Activated T-cell treated with anti-CD3 and anti-CD28 coated beads, Interleukin-2, amount 50 U/mL, for 4 hours (primary cell): ENCODE measurements at places on chromosomes 11 and 22.

- no peak for DNase-seq
These were observed 1128.2 kb downstream of the BRD1 start for GRCh38 chr22:48699511-48699910.

GRCh38 chr11:65184146-65184545 lies 2.4 kb downstream of the CAPN1 start:
- DNase-seq = no peak

DNA sequence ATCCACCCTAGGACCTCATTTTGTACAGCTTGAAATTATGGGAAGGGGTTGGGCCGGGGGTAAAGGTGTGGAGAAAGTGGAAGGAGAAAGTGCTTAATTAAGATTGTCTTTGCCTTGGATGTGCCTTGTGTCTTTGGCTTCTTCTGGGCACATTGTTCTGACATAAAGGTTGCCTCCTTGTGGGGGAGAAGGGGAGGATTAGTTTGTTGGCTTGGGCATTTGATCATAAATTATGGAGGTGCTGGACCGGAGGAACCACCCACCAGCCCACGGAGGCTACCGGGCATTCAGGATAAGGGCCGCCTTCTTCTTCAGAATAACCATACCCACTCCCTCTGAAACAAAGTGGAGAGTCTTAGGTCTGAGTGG lies 1.3 kb downstream of the PAFAH1B2 start:
- DNase-seq = no peak

- DNase-seq = no peak
These were observed 43.0 kb downstream of the BTG4 start for GRCh38 chr11:111469200-111469599.

GRCh38 chr22:31836010-31836409 lies 82.2 kb downstream of the DEPDC5 start:
- no peak for DNase-seq

- DNase-seq = no peak
These were observed at the start of gene OR56B1 for GRCh38 chr11:5736396-5736795. OR56B1 (plus strand) TSS chr11:5736448; CDS start chr11:5736517, 69 bp downstream.

- DNase-seq = no peak
These were observed 1.8 kb downstream of the LDHAL6A start for GRCh38 chr11:18457450-18457849.

DNA sequence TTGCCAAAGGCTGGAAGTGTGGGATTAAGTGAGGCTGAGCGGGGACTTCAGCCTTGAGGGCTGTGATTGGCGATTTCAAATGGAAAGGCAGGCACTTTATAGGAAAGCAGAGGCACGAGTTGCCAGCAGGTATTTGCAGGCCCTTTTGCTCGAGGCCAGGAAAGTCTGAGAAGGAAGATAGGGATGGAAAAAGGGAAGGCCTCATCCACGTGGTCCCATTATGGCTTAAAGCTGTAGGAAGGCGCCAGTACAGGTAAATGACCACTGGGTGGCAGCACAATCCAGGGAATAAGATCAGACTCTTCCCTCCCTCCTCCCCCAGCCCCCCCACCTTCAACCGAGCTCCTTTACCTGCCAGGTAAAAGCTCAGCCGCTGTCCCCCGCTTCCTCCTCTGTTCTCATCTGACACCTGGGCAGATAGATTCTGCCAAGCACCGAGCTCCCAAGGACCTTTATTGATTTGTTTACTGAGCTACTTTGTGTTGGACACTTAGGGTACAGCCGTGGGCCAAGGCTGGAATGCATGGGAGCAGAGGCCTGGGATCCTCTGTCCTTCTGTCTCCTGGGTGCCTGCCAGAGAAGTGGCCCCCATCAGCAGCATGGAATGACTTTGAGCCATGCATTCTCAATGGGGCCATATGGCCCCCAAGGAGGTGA lies 7.5 kb downstream of the P2RX3 start:
- DNase-seq = peak; percentile 73

DNA sequence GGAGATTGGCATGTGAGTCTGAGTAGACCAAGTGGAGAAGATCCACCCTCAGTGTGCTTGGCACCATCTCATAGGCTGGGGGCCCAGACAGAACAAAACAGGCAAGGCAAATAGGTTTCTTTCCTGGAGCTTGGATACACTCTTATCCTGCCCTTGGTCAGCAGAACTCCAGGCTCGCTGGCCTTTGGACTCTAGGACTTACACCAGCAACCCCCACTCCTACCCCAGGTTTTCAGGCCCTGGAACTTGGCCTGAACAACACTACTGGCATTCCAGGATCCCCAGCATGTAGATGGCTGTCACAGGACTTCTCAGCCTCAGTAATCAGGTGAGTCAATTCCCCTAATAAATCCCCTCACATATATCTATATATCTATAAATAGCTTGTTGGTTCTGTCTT lies 637.7 kb downstream of the OPCML start:
- no peak for DNase-seq

- no peak for DNase-seq
These were observed 8.6 kb downstream of the TSSC4 start for GRCh38 chr11:2409126-2409525.

DNA sequence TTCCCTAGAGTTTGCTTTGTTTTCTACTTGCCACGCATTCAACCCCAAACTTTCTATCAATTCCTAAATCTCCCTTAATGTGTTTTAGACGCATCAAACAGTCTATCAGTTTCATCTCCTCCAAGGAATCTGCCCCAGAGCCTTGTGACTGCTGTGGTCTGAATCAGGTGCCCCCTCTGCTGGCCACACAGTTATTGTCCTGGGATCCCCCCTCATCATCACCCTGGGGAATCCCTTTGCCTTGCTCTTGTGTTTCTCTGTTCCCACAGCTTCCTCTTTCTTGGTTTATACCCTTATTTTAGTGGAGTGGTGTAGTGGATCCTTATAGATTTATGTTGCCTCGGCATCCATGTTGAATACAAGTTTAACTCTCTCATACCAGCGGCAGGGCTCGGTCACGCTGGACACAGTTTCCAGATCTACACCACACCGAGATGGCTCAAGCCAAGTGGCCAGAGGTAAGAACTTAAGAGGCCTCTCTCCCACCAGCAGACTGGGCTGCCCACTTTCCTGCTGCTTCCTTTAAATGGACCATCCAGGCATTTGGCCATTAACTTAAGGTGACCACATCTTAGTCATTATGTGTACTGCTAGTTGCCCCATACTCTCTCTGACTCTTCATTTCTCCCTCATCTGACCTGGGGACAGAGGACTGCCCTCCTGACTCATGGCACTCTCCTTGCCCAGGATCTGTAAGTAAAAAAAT lies 8.2 kb downstream of the UPB1 start:
- peak; percentile 64 for DNase-seq

DNA sequence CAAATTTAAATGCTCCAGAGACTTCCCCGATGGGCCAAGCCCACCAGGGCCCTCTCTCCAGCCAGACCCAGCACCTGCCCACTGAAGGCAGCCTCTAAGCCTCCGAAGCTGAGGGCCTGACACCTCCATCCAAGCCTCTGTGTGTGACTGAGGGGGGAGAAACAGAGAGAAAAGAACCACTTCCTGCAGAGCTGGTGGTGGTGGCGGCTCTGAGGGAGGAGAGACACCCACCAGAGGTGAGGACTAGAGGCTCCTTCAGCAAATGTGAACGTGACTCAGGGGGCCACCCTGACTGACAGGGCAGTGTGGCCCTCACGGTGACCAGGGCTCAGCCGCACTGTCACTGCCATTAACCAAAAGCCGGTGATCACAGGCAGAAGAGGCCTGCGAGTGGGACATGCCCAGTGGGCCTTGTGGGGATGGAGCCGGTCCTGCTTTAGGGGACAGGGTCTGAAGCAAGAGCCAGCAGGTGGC lies 31.0 kb upstream of the CD5 start:
- peak; percentile 50 for DNase-seq

GRCh38 chr11:129866311-129866710 lies 29.1 kb downstream of the NFRKB start:
- DNase-seq = no peak

- no peak for DNase-seq
These were observed 87.5 kb upstream of the RCN1 start for GRCh38 chr11:32003335-32003734.

- no peak for DNase-seq
These were observed 28.3 kb upstream of the TP53I11 start for GRCh38 chr11:44978961-44979331.

DNA sequence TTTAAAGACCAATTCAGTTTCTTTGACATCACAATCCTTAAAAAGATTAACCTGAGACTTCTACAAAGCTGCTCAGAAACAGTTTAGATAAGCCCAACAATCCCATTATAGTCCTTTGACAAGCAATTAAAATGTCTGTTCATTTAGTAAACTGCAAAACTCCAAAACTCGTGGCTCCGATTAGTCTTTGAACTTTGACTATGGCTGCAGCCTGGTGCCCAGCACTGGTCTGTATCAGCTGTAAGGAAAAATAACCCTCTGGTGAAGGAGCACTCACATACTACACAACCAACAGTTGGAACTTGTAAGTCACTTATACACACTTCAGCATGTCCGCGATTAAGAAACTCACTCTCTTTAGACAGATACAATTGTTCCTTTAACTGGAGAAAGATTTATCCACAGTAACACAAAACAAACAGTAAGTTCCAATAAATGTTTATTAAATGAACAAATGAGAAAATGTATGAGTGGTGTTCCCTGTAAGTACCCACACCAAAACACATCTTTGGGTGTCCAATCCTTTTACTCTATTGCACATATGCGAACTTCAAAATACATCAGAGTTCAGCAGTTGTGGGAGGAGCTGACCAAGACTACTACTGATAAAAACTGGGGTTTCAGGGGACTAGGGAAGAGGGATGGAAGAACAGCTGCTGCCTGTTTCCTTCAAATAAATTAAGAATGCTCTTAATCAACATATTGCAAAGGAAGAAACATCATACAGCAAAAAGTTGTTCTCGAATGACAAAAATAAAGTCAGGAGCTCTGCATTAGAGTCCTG lies 36.4 kb downstream of the PITPNB start:
- no peak for DNase-seq

GRCh38 chr22:47270463-47271135 lies 508.1 kb downstream of the TBC1D22A start:
- no peak for DNase-seq

DNA sequence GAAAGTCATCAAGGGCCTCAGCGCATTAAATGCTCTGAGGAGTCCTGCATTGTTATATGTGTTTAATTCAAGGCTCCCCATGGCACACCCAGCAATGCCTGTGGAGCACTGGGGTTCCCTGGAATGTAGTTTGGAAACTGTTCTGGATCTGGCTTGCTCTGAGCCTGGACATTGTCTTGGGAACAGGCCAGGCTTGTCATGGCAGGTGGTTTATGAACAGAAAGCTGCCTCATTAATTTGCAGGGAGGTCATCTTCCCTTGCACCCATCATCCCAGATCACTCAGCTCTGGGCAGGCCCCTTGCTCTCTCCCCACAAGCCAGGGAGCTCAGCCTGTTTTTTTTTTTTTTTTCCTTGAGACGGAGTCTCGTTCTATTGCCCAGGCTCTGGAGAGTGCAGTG lies 32.9 kb downstream of the RPS6KA4 start:
- no peak for DNase-seq

DNA sequence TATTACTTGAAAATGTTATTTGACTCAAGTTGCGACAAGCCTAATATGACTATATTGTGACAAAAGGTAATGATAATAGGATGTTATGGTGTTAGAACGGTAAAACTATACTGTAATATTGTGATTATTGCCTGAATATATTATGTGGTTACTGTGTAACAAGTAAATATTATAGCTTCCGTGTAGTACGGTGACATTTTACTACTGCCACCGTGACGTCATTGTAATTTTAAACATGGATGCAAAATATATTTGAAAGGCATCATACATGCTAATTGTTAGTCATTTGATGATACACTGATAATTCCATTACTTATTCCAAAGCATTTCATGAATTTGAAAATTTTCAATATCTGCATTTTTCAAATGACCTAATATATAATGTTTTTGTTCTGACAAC lies 2.5 kb downstream of the ELP4 start:
- no peak for DNase-seq

GRCh38 chr11:8041576-8041975 lies 39.4 kb upstream of the TUB start:
- DNase-seq = no peak

- DNase-seq = no peak
These were observed 52.2 kb downstream of the PRDM10 start for GRCh38 chr11:129950101-129951091.

DNA sequence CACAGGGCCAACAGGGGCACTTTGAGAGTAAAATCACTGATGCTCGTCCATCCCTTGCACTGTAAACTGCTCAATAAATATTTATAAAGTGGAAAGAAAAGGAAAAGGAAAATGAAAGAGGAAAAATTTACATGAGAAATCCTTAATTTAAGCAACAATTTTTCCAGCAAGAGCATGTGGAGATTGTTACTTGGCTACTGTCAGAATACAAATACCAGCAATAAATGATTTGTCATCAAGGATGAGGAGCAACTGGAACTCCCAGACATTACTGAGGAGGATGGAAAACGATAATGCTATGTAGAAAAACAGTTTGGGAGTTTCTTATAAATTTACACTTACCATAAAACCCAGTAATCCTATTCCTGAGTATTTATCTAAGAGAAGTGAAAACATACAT lies 123.0 kb downstream of the SGSM3 start:
- no peak for DNase-seq

DNA sequence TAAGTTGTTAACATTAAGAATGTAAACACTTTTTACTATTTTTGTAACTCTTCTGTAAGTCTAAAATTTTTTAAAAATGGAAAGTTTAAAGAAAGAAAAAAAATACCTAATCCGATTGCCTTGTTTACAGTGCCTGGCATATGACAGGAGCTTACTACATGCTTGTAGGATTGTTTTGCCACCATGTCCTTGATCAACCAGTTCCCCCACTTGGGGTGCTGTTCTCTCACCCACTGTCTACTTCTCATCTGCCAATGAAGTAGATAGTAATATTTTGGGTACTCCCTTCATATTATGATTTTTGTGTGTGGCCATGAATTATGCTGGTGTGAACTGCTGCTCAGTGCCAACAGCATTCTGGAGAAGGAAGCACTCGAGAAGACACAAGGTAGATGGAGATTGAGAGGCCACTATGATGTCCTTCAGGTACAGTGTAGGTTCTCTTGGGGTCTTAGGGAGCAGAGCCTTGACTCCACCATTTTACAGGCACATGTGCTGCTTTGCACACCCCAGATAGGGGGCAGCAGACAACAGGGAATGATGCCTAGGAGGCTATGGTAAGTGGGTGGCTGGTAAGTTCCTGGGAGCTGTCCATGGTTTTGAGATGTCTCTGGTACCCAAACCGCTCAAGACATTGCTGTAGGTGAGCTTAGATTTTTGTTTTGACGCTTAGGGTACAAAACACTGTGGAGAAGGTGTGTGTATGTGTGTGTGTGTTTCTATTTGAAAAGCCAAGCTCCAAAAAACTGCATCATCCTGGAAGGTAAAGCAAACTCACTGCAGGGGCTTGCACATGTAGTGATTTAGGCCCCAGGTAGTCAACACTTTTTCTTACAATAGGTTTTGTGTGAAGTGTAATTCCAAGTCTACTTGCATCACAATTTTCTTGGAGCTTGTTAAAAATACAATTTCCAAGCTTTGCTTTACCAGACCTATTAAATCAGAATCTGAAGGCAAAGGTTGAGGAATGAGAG lies 494.5 kb upstream of the LARGE1 start:
- no peak for DNase-seq

- DNase-seq = no peak
These were observed 8.2 kb upstream of the BACE1-AS start for GRCh38 chr11:117282956-117283355.
